Prostate gland (tissue), 2 donors: ENCODE measurements at places on chromosomes 2 and 18. TPM values are rescaled to one million over a fixed set of nuclear protein-coding genes. Genes with fewer than 3 reads are reported as not detected.

- no peak for DNase-seq
Observed at GRCh38 chr2:65477590-65477989, 45.2 kb upstream of the SPRED2 start.

GRCh38 chr2:11773747-11774525 is 27.5 kb downstream of the LPIN1 start:
- DNase-seq, result no peak

- DNase-seq, result no peak
Observed at GRCh38 chr2:122244598-122245229, 489.3 kb downstream of the TSN start.

- DNase-seq, result no peak
Observed at GRCh38 chr2:144948205-144948855, 428.4 kb upstream of the ZEB2 start.

Gene C18orf54
- 5.6 TPM for total RNA-seq

Gene LOXHD1
- 1.4 TPM for total RNA-seq

Gene ZNF892
- total RNA-seq, result 4.6 TPM
